ENCODE measurements at places on chromosomes 7 and 10. TPM values are rescaled to one million over a fixed set of nuclear protein-coding genes. Genes with fewer than 3 reads are reported as not detected.
A peak's percentile ranks its signal among the peaks of the same experiment; 100 is the strongest.

DNA sequence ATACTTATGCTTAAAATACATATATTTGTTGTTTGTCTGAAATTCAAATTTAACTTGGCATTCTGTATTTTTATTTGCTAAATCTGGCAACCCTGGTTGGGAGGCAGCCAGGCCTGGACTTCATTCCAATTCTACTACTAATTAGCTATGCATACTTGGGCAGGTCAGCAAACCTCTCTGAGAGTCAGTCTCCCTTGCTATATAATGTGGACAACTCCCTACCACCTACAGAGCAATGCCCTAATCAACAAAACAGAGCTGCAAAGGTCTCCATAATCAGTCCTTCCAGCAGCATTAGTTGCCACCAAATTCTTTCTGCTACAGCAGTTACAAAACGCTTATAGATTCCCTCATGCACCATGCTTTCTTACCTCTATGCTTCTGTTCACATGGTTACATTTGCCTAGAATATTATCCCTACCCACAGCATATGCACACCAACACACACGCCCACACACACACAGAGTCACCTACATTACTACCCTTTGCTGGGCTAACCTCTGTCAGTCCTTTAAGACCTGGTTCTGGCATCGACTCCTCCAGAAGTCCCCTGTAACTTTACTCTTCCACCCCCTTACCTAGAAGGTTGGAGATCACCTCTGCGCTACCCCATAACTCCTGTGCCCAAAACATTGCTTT lies 188.7 kb downstream of the FGFR2 start:
- H3K27ac ChIP-seq, result no peak overlapping the region
- no peak for DNase-seq
- H3K4me3 ChIP-seq, result no peak overlapping the region

GRCh38 chr10:6871128-6871527 lies 291.1 kb upstream of the PRKCQ start:
- no peaks in the 10 kb centered on the region for H3K4me1 ChIP-seq
- H3K27ac ChIP-seq, result no peak overlapping the region
- no peak overlapping the region for H3K4me3 ChIP-seq
- no peaks in the 10 kb centered on the region for H3K36me3 ChIP-seq
- no peak for DNase-seq

The C10orf71 gene
- total RNA-seq, result not detected

- H3K27ac ChIP-seq, result no peak overlapping the region
- H3K4me3 ChIP-seq, result no peak overlapping the region
- H3K36me3 ChIP-seq, result no peaks in the 10 kb centered on the region
- DNase-seq, result no peak
- no peaks in the 10 kb centered on the region for H3K4me1 ChIP-seq
Measured at GRCh38 chr7:15922002-15922401, 235.5 kb upstream of the MEOX2 start.

The GBX1 gene
- total RNA-seq, result not detected

The ANXA8L1 gene
- total RNA-seq, result 10.6 TPM

DNA sequence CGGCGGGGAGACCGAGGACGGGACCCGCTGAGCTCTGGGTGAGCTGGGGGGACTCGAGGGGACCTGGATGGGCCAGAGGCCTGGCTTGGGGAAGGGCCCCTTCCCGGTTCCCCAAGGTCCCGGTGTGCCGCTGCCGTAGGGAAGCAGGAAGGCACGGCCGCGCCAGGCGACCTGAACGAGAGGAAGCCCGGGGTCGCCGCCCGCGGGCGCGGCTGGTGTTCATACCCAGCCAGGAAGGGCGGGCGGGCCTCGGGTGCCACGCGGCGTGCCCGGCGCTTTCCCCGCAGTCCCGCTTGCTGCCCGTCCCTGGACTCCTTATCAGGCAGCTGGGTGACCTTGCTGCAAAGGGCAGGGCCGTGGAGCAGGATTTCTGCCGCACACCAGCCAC lies 38.0 kb downstream of the ZNF777 start:
- peak; percentile 90 for DNase-seq
- H3K4me3 ChIP-seq, result peak overlapping the region; percentile 60
- H3K36me3 ChIP-seq, result no peaks in the 10 kb centered on the region
- peaks cover 9% of the 10 kb centered on the region for H3K4me1 ChIP-seq
- H3K27ac ChIP-seq, result peak overlapping the region; percentile 66

DNA sequence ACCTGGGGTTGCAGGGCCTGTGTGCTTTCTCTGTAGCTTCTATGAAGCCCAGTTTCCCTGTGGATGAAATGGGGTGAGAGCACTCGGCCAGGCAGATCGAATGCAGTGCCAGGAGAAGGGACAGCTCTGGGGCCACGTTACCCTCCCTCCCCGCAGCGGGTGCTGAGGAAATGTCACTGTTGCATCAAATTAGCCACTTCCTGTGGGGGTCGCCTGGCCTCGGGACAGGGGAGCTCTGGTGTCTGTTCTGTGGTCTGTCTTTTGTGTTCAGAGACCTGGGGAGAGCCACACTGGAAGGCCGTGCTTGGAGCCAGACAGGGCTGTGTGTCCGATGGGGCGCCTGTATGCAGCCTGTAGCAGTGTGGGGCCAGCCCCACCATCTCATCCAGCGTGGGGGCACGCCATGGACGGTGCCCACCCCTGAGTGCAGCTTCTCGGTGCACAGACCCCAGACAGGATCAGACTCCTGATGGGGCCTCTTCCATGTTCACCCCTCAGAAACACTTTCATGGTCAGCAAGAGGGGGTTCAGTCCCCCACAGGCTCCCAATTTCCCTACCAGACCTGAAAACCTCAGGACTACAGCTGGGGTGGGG lies 13.6 kb downstream of the TTYH3 start:
- peaks cover 54% of the 10 kb centered on the region for H3K4me1 ChIP-seq
- H3K27me3 ChIP-seq, result no peaks in the 10 kb centered on the region
- no peaks in the 10 kb centered on the region for H3K36me3 ChIP-seq
- H3K4me3 ChIP-seq, result no peak overlapping the region

DNA sequence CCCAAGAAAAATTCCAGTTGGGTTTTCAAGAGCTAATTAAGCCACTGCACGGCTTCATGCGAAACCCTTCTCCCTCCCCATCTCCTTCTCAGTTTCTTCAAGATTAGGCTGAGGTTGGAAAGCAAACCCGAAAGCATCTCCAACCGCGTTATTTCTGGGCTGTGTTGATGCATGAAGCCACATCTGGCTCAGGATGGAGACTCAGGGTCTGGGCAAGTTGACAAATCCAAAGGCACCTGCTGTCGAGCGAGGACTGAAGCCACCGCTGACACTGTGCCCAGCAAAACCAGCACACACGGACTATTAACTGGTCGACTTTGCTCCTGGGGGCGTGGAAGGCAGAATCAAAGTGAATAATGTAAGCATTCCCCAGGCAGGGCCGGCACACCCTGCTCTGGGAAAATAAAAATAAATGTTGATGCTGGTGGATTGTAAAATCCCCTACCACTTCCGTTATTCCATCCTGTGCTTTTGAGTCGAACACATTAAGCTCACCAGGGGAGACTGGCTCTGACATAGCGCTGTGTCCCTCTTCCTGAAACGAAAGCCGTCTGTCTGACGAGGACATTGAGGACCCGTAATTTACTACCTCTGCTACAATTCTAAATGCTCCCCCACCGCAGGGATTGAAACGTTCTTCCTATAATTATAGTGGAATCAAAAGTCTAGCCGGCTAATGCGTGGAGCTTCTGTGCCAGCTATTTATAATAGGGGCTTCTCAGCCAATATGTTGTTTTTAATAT lies 269.8 kb downstream of the ADARB2 start:
- H3K4me3 ChIP-seq, result no peak overlapping the region
- H3K4me1 ChIP-seq, result no peaks in the 10 kb centered on the region
- H3K27me3 ChIP-seq, result no peaks in the 10 kb centered on the region
- no peak for DNase-seq
- H3K27ac ChIP-seq, result no peak overlapping the region
- H3K36me3 ChIP-seq, result no peaks in the 10 kb centered on the region

The LOXL4 gene
- total RNA-seq, result 5.1 TPM

- no peak overlapping the region for H3K4me3 ChIP-seq
- H3K4me1 ChIP-seq, result no peaks in the 10 kb centered on the region
- no peaks in the 10 kb centered on the region for H3K27me3 ChIP-seq
- H3K36me3 ChIP-seq, result no peaks in the 10 kb centered on the region
- no peak overlapping the region for H3K27ac ChIP-seq
Measured at GRCh38 chr7:19442016-19442785, 266.6 kb downstream of the POLR1F start.

DNA sequence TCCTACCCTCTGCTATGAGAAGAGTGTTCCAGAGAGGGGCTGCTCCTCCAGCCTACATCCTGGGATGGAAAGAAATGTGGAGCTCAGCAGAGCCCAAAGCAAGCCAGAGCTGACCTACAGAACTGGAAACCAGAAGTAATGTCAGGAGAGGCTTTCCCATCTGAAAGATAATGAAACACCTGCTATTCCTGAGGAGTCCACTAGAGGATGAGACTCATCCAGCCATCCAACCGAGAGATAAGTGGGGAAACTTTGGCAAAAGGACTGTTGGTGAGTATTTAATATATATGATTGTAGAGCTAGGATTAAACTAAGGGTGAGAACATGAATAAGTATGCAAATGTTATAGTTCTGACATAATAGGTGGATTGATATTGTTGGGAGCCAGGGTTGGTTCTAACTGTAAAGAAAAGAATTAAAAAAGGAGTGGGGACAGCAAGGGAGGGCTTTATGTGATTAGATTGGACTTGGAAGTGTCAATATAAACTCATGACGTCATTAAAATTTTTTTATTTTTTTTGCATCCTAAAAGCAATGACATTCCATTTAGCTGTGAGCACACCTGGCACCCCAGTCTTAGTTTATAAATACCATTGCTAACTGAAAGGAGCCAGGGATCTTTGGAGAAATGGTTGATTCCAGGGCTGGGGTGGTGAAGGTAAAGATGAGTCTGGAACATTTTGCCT lies 312.8 kb upstream of the NFE2L3 start:
- no peak overlapping the region for H3K27ac ChIP-seq
- no peak overlapping the region for H3K4me3 ChIP-seq
- H3K4me1 ChIP-seq, result no peaks in the 10 kb centered on the region
- DNase-seq, result no peak
- H3K27me3 ChIP-seq, result no peaks in the 10 kb centered on the region

The GHITM gene
- total RNA-seq, result 108 TPM

GRCh38 chr10:114746531-114746930 lies 75.0 kb upstream of the FHIP2A start:
- DNase-seq, result no peak
- no peaks in the 10 kb centered on the region for H3K36me3 ChIP-seq
- H3K27me3 ChIP-seq, result no peaks in the 10 kb centered on the region
- H3K27ac ChIP-seq, result no peak overlapping the region

The MBL2 gene
- total RNA-seq, result not detected

The NCF1 gene
- 61.8 TPM for total RNA-seq

The FLNC gene
- total RNA-seq, result 4.6 TPM

GRCh38 chr10:30151581-30152389 lies 92.4 kb upstream of the JCAD start:
- H3K4me3 ChIP-seq, result no peak overlapping the region
- no peak overlapping the region for H3K27ac ChIP-seq
- no peaks in the 10 kb centered on the region for H3K27me3 ChIP-seq
- H3K36me3 ChIP-seq, result no peaks in the 10 kb centered on the region
- peaks cover 5% of the 10 kb centered on the region for H3K4me1 ChIP-seq

GRCh38 chr7:196778-197321 lies 4.5 kb downstream of the FAM20C start:
- H3K27ac ChIP-seq, result no peak overlapping the region
- DNase-seq, result no peak
- peaks cover 7% of the 10 kb centered on the region for H3K27me3 ChIP-seq
- H3K4me3 ChIP-seq, result no peak overlapping the region
- peaks cover 44% of the 10 kb centered on the region for H3K36me3 ChIP-seq

DNA sequence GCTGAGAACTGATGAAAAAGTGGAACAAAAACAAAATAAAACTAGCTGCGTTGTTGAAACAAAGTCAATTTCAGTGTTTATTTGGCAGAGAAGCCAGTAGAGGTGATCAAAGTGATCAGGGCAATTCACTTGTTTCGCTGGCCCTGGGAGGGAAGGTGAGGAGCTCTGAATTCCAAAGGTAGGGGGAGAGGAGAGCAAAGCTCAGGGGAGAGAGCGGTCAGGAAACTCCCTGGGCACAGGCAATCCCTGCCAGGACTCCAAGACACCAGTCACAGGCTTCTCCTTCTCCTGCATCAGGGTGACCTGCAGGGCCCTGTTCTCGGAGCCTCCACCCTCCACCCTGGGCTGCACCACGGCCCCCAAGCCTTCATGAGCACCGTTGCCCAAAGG lies 6.8 kb upstream of the KIAA1217 start:
- no peaks in the 10 kb centered on the region for H3K36me3 ChIP-seq
- no peak for DNase-seq
- H3K27me3 ChIP-seq, result no peaks in the 10 kb centered on the region
- peaks cover 8% of the 10 kb centered on the region for H3K4me1 ChIP-seq

DNA sequence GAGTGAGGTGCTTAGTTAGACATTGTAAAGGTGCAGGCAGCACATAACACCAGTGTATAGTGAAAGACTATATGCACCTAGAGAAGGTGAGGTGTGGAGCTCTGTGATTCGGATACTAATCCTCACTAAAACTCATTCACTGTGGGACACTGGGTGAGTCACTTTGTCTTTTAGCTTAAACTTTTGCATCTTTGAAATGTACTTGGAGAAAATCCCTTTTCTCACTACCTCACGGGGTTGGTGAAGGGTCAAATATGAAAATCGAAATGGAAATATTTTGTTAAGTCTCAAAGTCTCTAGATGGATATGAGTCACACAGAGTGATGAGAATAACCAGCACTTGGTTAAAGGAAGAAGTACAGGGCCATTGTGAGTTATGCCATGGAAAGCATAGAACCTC lies 38.0 kb downstream of the MDFIC start:
- H3K4me3 ChIP-seq, result no peak overlapping the region
- no peak for DNase-seq
- no peaks in the 10 kb centered on the region for H3K27me3 ChIP-seq
- no peak overlapping the region for H3K27ac ChIP-seq
- H3K4me1 ChIP-seq, result no peaks in the 10 kb centered on the region

DNA sequence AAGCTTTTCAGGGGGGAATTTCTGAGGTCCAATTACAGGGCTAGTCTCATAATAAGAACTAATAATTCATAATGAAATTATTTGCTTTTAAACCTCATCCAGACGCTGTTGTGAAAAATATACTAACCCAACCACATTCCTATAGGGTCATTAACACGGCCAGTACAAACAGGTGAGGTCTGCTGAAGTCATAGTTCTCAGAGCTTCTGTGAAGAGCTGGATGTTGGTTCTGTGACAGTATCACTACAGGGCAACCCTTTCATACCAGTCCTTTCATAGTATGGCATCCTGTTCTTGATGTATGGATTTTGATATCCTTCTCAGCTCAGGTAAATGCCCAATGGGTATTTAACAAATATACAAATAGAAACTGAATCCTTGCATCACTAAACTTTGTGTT lies 62.3 kb upstream of the FAM133B start:
- H3K27me3 ChIP-seq, result no peaks in the 10 kb centered on the region
- no peaks in the 10 kb centered on the region for H3K4me1 ChIP-seq
- no peaks in the 10 kb centered on the region for H3K36me3 ChIP-seq
- H3K4me3 ChIP-seq, result no peak overlapping the region
- no peak overlapping the region for H3K27ac ChIP-seq

Data from upper lobe of left lung (tissue), 6 donors.